ENCODE measurements at places on chromosomes 5 and 9. TPM values are rescaled to one million over a fixed set of nuclear protein-coding genes. Genes with fewer than 3 reads are reported as not detected.

DNA sequence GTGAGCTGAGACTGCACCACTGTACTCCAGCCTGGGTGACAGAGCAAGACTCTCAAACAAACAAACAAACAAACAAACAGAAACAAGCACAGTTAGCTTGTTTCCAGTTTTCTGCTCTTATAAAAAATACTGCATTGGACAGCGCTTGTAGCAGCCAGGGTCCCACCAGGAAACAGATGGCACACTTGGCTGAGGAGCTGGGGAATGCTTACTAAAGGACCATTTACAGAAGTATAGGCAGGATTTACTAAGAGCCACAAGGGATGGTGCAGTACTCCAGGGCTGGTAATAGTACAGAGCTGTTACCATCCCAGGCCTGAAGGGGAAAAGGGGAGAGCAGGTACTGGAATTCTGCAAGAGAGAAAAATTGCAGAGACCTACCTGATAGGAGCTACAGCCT lies 5.2 kb upstream of the ANKS6 start:
- no peak for DNase-seq

DNA sequence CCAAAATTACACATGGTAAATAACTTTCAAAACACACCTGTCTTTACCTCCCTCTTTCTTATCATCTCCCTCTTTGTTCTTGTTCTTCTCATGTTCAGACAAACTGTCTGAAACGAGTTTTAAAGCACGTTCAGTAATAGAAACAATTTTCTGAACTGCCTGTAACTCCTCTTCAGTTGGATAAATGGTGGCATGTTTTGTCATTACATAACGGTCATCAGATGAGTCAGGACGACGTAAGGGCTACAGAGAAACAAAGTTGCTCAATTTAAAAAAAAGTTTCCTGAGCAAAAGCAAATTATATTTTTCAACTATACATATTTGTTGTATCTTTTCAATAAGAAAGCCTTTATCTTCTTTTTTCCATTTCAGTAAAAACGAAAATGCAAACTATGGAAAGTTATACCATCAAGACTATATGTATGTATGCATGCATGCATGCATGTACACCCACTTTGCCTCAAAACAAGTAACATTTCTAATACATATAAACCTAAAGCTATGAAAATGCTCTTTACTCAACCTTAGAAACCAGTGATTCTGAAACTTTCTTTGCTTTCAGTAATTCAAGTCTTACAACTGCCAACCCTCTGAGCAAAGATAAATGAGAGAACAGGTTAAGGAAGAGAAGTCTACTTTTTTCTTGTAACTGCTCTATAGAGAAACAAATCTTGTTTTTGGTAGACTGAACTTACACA lies 56.0 kb downstream of the ZFR start:
- DNase-seq = no peak

DNA sequence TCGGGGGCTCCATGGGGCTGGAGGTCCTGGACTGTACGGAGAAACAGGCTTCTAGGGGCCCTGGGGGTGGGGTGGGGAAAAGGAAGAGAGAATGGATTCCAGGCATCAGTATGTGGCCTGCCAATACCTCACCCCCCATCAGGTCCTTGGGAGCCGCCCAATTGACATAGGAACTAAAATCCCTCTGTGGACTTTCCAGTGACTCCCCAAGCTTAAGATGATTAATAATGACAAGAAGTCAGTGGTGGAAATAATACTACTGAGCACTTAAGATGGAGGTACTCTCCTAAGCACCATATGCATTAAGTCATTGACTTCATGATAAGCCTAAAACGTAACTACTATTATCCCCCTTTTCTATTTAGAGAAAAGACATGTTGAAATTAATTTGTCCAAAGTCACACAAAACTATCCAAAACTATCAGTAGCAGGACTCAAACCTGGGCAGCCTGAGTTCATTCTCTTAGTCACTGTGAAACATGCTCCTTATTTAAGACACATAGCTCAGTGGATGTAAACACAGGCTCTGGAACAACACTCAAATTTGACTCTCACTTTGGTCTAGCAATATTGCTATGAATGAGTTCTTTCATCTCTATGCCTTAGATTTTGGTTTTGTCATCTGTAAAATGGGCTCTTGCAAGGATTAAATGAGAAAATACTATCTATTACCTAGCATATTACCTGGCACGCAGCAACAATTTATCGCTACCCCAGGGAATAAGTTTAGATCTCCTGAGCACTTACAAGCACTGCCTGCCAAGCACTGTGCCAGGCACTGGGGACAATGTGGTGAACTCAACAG lies 9.5 kb downstream of the SPRY4 start:
- no peak for DNase-seq

- DNase-seq = no peak
Observed at GRCh38 chr5:104965006-104965405, 1402.4 kb upstream of the NUDT12 start.

Gene ASPN
- polyA plus RNA-seq = 15.1 TPM

GRCh38 chr5:151950706-151951105 lies 26.1 kb upstream of the GLRA1 start:
- DNase-seq = no peak

- DNase-seq = no peak
Observed at GRCh38 chr9:5364294-5365024, 24.8 kb upstream of the RLN1 start.

- no peak for DNase-seq
Observed at GRCh38 chr9:98121058-98121457, 2.0 kb upstream of the TRIM14 start.

- no peak for DNase-seq
Observed at GRCh38 chr9:18826248-18826647, 206.8 kb downstream of the SAXO1 start.

Gene TCF7
- 12.1 TPM for polyA plus RNA-seq

DNA sequence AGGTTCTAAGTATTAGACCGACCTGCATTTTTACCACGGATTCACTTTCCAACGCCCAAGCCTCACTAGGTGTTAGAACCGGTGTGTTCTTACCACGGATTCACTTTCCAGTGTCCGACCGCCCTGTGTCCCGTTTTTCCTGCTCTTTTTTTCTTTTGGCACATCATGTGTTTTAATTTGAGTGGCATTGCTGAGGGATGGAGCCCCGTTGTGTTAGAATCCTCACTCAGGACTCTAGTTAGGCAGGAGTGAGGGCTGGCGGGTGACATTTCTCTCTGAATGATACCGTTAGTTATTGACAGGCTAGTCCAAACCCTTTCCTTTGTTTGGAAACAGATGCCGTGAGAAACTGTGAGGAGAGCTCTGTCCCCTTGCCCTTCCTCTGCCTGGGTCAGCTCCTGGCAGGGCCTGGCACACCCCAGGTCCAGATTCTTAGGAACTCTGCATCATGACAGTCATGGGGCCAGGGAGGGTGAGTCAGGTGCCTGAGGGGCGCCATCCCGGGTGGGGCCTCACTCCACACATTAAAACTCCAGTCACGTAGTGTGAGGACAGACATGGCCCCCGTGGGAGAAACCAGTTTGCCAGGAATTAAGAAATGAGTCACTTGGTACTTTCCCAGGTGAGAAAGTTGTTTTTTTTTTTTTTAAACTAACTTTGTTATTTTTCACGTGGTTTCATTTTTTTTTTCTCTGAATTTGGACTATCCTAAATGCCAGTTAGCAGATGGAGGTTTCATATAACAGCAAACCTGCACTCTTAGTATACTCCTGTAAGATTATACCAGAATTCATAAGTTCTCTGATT lies 15.8 kb downstream of the EXOC3 start:
- DNase-seq = no peak

GRCh38 chr9:101859620-101860019 lies 121.2 kb upstream of the GRIN3A start:
- no peak for DNase-seq

Gene C9
- polyA plus RNA-seq = 0.25 TPM

Gene TNFSF15
- 5.3 TPM for polyA plus RNA-seq

Gene PAXX
- 22.3 TPM for polyA plus RNA-seq

Gene SLC45A2
- polyA plus RNA-seq = 0.51 TPM

DNA sequence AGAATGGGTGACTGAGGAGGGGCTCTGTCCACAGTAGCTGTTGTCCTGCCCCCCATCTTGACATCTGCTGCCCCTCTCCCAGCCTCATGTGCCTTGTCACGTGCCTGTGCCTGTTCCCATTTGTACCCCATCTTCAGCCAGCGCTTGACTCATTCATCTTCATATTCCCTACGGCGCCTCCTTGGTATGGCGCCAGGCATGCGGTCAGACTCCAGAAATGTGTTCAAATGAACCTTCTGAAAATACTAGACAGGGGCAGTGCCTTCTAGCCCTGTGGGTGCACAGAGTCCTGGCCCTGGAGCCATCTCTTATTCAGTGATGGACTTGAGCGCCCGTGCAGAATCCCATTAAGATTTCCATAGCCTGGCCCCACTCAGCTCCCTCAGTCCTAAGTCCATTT lies 46.2 kb downstream of the CFAP77 start:
- DNase-seq = no peak

- DNase-seq = no peak
Observed at GRCh38 chr9:15086778-15087324, 176.6 kb upstream of the FREM1 start.

Gene SPATA31C1
- 0.65 TPM for polyA plus RNA-seq

GRCh38 chr5:36683821-36684434 lies 77.5 kb downstream of the SLC1A3 start:
- no peak for DNase-seq

- DNase-seq = no peak
Observed at GRCh38 chr9:121450241-121450640, 49.4 kb downstream of the GGTA1 start.

GRCh38 chr9:127921557-127922120 lies 4.8 kb upstream of the ST6GALNAC4 start:
- DNase-seq = no peak
